ENCODE measurements at places on chromosomes 5 and 9. TPM values are rescaled to one million over a fixed set of nuclear protein-coding genes. Genes with fewer than 3 reads are reported as not detected.

- DNase-seq: no peak
Observed at GRCh38 chr5:6838736-6839135, 125.5 kb downstream of the TENT4A start.

RLN2 gene
- 3.2 TPM for total RNA-seq

DNA sequence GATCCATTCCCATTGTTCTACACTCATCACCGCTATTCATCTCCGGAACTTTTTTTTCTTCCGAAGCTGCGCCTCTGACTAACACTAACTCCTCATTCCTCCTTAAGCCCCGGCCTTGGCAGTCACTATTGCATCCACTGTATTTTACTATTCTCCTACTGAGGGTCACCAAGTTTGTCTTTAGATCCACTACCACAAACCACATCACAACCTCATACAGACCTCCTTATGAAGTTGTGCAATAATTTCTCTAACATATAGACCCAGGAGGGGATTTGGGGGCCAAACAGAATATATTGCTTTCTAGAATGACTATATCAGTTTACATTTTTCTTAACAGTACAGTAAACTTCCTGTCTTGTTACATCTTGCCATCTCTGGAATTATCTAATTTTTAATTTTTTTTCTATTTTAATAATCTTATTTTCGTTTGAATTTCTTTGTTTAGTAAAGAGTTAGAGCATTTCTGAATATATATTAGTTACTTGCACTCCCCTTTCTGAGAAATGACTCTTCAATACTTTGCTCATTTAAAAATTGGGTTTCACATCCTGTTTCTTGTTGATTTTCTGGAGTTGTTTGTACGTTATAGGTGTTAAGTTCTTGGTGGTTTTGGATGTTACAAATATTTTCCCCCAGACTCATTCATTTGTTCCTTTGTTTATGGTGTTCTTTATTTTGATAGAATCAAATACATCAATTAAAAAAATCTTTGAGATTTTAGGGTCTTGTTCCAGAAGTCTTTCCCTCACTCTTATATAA is 37.1 kb downstream of the DMRT2 start:
- DNase-seq: no peak

MAT2B gene
- total RNA-seq: 112 TPM

GRCh38 chr9:4327504-4328191 is 27.8 kb upstream of the GLIS3 start:
- no peak for DNase-seq

RNF183 gene
- total RNA-seq: 0.23 TPM

GRCh38 chr5:115467628-115468027 is 76.9 kb downstream of the FEM1C start:
- DNase-seq: no peak

TRIM36 gene
- total RNA-seq: 0.45 TPM

ZFR gene
- total RNA-seq: 45.1 TPM

ORM2 gene
- not detected for total RNA-seq

DNA sequence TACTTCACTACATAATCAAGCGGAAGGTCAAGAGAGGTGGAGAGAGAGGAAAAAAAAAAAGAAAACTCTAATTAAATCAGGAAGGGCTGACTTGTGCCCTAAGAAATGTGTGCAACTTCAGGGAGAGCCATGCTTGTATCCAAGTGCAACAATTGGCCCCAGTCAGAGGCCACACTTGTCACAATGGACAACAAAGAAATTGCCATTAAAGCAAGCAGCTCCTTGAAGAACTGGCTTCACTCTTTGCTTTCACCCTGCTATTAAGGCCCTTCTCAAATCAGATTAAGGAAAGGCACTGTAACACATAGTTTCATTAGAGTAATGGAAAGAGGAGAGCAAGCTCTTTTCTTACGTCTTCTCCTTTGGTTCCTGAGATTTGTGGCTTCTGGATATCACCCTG is 480.9 kb upstream of the WWC1 start:
- no peak for DNase-seq

RORB gene
- 0.13 TPM for total RNA-seq

CCL21 gene
- not detected for total RNA-seq

- no peak for DNase-seq
Observed at GRCh38 chr5:155953335-155953734, 373.6 kb upstream of the SGCD start.

DNA sequence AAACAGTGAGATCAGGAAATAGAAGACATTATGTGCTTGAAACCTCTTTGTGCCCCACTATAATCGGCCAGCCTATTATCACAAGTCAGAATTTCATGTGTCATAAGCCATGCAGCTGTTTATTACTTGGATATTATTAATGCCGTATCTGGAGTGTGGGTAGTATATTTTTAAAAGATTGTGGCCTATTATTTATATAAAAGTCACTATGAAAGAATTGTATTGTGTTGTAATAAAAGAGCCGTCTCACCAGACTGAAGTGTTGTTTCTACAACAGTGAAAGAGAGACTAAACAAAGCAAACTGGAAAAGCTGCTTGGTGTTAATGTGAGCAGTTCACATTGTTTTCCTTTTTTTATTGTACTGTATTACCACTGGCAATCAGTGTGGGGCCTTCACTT is 449.1 kb downstream of the PSAT1 start:
- no peak for DNase-seq

DNA sequence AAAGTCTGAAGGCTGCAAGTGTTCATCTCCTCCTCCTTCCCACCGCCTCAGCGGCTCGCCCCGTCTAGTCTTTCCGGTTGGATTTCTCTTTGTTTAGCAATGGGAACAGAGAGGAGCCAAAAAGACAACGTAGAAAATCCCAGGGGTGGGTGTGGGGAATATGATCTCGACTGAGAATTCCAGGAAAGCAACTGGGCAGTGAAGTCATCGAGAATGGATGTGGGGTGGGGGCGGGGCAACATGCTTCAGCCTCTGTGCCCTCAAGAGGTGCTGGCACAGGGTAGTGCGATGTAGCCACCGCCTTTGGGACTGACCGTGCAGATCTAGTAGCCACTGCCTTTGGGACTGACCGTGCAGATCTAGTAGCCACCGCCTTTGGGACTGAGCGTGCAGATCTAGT is 12.9 kb downstream of the MSX2 start:
- no peak for DNase-seq

DNA sequence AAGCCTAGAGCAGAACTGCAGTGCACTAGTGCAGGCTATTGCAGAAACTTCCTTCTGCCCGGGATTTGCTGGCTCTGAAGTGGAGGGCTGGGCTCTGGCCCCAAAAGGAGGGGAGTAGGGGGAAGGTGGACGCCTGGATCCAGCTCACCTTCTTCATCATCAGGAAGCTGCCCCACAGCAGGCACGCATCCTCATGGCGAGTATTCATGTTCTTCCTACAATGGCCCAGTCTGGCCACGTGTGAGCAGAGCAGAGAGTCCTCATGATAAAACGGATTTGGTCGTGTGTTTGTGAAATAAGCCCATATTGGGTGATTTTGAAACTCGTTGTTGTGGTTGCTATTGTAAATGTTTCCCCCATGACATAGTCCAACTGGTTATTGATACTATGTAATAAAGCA is 8.2 kb upstream of the GLIPR2 start:
- DNase-seq: no peak

GRCh38 chr5:131379723-131380122 is 115.9 kb downstream of the CDC42SE2 start:
- peak; percentile 67 for DNase-seq

C6 gene
- total RNA-seq: not detected

DNA sequence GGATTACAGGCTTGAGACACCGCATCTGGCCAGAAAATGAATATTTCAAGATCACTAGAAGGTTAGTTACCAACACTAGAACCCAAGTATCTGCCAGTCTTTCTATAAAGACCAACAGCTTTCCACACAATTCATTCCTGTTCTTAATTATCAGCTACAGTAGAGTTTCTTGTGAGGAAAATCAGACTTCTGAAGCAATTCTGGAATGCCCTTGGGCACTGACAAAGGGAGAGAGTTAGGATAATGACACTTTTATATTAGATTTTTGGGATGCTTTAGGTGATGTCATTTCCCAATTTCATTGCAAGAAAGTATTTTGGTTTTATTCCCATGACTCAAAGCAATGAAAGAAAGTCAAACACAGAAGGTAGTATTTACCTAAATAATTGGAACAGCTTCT is 497.0 kb upstream of the TUSC1 start:
- DNase-seq: no peak

DNA sequence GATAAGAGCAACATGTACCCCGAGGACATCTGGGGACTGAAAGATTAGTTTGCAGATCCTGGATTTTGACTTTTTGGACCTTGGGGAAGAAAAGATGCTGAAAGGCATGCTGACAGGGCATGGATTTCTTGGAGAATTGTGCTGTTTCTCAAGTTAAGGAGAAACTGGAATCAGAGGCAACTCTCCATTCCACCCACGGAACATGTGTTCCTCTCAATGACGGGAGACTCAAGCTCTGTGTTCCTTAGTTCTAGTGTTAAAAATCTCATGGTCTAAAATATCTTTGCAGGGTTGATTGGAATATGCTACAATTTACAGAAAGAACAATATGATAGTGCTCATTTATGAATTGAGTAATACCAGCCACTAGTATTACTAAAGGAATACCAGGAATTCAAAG is 34.4 kb upstream of the CDH12 start:
- DNase-seq: no peak

DNA sequence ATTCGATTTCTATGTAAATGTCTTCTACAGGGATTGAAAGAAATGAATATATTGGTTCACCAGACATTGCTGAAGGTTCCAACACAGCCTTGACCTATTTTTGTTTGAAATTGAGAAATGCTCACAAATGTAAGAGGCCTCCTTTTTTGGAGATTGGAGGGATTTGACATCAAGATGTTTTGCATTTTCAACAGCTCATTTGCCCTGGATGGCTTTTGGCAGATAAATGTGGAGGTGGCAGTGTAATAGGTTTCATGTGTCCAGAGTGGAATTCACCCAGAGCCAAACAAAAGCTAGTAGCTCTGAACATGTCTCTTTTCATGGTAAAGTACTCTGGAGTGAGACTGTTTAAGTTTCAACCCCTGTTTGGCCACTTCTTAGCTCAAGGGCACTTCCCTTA is 77.3 kb downstream of the PALM2AKAP2 start:
- no peak for DNase-seq

GRCh38 chr9:68969538-68969937 is 44.4 kb downstream of the PRKACG start:
- no peak for DNase-seq

DNA sequence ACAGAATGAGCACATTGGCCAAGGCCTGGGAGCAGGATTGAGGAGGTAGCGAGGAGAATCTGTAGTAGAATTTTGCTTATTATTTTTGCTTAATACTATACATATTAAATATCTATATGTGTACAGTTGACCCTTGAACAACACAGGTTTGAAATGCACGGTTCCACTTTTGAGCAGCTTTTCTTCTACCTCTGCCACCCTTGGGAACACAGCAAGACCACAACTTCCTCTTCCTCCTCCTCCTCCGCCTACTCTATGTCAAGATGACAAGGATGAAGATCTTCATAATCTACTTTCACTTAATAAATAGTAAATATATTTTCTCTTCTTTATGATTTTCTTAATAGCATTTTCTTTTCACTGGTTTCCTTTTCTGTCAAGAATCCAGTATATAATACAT is 541.4 kb downstream of the KCTD16 start:
- DNase-seq: no peak

SLCO6A1 gene
- not detected for total RNA-seq

Data from activated CD4-positive, alpha-beta memory T cell treated with anti-CD3 and anti-CD28 coated beads, Interleukin-2, amount 10 ng/mL, durations not matched to agents 7 days and 5 days (primary cell).